ENCODE measurements at places on chromosomes 2 and 18.

- DNase-seq, result no peak
Observed at GRCh38 chr2:73414696-73415095, 29.1 kb downstream of the ALMS1 start.

GRCh38 chr2:219155054-219155644 is 5.5 kb downstream of the NHEJ1 start:
- DNase-seq, result peak; percentile 65

DNA sequence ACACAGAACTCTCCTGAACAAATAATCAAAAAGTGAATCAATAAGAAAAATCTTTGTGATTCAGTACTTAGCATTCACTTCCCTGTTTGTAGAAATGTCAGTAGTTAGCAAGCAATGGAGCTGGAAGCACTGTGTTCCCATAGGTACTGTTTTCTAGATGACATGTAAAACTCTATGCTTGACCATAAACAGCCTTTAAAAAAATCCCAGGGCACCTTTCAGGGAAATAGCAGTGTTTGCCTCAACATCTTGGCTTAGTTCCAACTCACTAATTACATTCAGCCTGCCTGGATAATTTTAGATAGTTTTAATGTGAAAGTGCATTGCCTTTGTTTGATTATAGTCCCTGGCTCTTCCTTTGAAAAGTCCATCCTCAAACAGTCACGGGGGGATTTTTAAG is 721.8 kb downstream of the ERBB4 start:
- DNase-seq, result no peak

- no peak for DNase-seq
Observed at GRCh38 chr18:48724442-48724841, 185.6 kb downstream of the CTIF start.

DNA sequence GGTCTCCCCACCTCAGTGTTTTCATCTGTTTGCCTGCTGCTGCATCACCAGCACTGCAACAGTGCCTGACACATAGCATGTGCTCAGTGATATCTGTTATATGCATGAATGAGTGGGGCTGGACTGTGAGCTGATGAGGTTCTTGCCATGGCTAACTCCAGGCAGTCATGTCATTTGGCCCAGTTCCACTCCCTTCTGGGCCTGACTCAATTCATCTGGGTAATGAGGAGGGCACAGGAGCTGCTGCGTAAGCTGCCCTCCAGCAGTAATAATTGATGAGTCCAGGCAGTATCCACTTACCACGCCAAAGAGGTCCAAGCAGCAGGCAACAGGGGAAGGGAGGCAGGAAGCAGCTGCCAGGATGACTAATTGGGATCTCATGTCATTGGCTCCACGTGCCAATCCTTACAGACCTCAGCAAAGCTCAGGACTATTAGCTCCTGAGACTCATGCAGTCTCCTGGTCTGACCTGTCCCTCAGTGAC is 34.1 kb upstream of the MAT2A start:
- no peak for DNase-seq

GRCh38 chr2:141611981-141612380 is 518.8 kb downstream of the LRP1B start:
- DNase-seq, result no peak

DNA sequence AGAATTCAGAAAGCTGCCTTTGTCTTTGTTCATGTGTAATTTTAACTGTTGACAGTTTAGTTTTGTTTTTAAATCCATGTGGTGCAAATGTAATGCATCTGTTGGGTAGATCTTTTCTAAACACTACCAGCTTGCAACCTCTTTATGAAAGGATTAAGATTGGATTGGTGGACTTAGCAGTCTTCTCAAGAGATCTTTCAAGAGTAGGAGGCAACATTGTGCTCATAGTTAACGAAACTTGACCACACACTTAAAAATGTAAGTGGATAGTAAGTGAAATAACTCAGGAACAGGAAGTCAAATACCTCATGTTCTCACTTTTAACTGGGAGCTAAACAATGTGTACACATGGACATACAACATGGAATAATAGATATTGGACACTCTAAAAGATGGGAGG is 579.0 kb downstream of the RIT2 start:
- no peak for DNase-seq

GRCh38 chr2:64455545-64455944 is 1.6 kb downstream of the LGALSL start:
- DNase-seq, result no peak

GRCh38 chr2:177538323-177538722 is 145.8 kb downstream of the AGPS start:
- DNase-seq, result peak; percentile 20

DNA sequence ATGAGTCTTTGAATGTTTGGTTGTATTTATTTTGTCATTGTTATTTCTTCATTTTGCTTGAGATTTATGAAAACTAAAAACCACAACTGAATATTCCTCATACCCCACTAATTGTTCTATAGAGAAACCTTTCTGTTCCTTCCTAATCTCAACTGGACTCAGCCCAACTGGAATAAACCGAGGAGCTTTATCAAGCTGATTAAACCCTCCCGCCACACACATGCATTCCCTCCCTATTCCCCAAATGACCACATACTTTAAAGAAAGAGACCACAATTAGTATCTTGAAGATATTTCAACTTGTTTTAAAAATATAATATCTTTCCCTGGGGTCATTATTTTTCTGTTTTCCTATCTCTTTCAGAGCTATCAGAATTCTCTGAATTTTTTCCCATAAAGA is 107.5 kb downstream of the OSR1 start:
- DNase-seq, result no peak

GRCh38 chr2:67670747-67671183 is 273.6 kb downstream of the ETAA1 start:
- no peak for DNase-seq

GRCh38 chr18:76757335-76757734 is 65.0 kb upstream of the ZNF236 start:
- no peak for DNase-seq

DNA sequence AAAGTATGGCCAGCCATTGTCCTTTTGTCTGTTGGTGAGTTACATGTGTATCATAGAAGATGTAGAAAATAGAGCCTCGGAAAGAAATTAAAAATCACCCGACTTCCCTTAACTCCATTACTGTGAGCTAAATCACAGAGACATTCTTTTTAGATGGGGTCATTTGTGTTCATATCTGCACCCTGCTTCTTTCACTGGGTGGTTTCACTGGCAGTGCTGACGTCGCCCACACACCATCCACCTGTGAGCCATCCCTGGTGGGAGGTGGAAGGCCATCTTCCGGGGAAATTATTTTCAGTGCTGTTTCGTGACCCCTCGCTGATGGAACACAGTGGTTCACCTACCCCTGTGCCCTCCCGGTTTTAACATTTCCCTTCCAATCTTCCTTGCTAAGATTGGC is 21.2 kb downstream of the SH3BP4 start:
- no peak for DNase-seq

DNA sequence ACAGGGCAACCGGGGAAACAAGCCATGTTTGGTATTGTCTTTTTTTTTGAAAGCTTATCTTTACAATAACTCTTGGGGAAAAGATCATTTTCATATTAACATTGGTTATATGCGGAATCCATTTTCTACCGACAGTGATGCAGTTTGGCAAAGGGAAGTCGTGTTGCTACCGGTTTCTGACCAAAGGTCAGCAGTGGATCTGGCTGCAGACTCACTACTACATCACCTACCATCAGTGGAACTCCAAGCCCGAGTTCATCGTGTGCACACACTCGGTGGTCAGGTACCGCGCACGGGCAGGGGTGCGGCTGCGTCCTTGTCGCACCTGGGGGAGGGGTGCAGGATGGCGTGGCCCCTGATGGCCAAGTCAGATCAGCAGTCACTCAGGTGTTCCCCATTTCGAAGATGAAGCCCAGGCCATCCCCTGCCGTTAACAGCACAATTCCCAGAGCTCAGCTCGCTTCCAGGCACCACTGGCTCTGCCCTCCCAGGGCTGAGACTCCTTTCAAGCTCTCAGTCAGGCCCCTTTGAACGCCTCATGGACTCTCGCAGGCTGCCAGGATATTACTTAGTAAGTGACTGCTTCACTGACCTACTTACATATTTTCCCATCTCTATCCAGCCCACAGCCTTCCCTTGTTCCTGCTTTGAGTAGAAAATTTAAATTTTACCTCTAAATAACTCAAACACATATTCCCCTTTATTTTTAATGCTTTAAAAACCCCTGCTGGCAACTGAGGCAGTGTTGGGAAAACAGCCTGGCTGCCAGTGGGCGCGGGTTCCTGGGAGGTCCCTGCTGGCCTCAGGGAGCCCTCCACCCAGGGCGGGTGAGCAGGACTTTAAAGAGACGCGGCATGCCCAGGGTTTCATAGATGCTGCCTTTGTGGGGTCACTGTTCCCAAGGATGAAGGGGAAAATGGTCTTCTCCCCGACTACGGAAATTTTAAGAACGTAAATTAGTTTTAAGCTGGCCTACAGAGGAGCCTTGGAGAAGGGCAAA is 33.6 kb upstream of the RPL31 start:
- peak; percentile 16 for DNase-seq
